GM04504 (cell line): ENCODE measurements at places on chromosomes 5 and 9.

GRCh38 chr5:168796593-168797580 is 217.7 kb upstream of the PANK3 start:
- no peak for DNase-seq

GRCh38 chr5:94181895-94182294 is 436.5 kb downstream of the KIAA0825 start:
- no peak for DNase-seq

- DNase-seq: no peak
Measured at GRCh38 chr9:97406620-97407177, 5.2 kb upstream of the TDRD7 start.

DNA sequence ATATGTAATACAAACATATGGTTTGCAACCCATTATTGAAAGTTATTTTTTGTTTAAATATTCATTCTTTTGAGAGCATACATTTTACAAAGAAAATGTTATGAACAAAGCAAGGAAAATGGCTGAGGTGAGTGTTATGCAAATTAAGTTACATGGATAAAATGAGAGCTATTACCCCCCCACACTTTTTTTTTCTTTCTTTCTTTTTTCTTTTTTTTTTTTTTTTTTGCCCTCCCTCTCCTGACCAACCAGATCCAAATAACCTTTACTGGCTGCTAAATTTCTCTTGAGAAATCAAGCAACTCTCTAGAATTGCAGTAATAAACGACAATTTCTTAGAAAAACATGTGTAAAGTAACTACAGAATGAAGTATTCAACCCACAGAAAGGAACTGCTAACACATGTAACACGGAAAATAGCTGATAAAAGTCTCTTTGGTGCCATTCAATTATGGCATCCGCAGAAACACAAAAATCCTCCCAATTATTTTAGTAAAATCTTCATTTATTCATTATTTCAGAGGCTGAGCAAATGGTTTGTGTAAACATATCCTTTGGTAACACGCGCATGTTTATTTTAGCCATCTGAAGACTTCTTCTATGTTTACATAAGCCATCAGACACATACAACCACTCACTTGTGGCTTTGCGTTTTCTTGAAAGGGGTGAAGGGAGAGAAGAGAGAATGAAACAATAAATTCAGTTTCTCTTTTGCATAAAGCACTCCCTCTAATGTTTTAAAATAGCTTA is 216.1 kb downstream of the NFIB start:
- no peak for DNase-seq

- DNase-seq: no peak
Measured at GRCh38 chr9:136901516-136902258, 15.4 kb downstream of the TRAF2 start.

GRCh38 chr9:34380511-34381315 is 4.0 kb upstream of the MYORG start:
- peak; percentile 38 for DNase-seq

DNA sequence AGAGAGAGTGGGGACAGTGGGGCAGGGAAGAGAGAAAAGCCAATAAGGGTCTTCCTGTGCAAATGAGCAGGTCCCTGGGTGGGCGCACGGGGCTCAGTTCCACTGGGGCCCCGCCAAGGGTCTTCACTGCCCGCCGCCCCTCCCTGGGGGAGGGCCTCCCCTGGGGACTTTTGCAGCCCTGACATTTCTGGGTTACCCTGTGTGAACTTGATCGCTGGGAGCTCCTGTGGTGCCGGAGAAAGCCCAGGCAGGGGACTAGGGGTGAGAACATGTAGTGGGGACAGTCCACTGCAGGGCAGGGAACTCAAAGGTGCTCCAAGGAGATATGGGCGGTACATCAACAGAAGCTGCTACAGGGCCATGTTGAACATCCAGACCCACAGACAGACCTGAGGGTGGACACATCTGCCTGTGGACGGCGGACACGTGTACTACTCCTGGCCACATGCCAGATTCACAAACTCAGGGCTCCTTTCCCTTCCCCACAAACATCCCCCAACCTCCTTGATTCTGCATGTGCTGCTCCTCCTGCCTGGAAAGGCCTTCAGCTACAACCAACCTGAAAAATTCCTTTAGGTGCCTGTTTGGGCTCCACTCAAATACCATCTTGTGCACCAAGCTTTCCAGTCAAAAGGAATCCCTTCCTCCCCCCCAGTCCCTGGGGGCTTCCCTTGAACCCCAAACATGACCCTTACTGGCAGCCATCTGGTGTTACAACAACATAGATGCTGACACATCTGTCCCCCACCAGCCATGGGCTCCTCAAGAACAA is 43.0 kb upstream of the NEK6 start:
- no peak for DNase-seq

GRCh38 chr5:84287951-84288350 is 96.7 kb downstream of the EDIL3 start:
- no peak for DNase-seq

- no peak for DNase-seq
Measured at GRCh38 chr5:134174841-134175839, 1.6 kb downstream of the SKP1 start.

GRCh38 chr5:130066644-130067043 is 162.4 kb downstream of the CHSY3 start:
- DNase-seq: no peak

DNA sequence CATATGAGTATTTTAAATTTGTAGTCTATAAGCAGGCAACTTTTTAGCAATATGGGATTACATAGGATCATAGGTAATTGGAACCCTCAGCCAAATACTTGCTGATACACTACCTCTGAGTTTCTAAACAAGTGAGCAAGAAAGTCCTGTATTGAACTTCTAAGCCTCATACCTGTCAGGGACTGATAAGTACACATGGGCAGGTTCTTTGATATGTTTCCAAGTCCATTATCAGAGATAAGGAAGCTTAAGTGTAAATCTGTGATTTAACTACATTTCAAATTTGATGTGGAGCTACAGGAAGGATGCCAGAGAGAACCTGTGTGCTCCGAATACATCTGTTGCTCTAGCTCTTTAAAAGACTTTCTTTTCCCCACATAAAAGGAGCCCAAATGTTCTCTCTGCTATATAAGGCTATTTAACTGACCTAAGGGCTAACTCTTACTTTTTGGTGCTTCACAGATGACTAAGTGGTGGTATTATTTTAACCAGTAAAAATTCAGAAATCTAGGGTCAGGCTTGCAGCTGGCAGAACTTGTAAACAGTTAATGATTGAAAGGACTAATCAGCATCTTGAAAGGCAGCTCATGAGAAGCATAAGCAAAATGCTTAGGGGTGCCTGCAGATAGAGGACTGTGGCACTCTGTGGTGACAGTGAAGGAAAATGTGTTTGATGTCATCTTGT is 228.6 kb downstream of the NR3C1 start:
- DNase-seq: no peak

- no peak for DNase-seq
Measured at GRCh38 chr9:17009071-17009470, 125.8 kb upstream of the CNTLN start.

GRCh38 chr9:108052431-108053080 is 563.0 kb upstream of the KLF4 start:
- DNase-seq: no peak

- peak; percentile 87 for DNase-seq
Measured at GRCh38 chr5:140113699-140114263, at the start of gene PURA. Gene PURA, plus strand, starts transcription at chr5:140114109. Its CDS starts 73 bp downstream, at chr5:140114182.
